ENCODE measurements at places on chromosomes 1 and 21.

DNA sequence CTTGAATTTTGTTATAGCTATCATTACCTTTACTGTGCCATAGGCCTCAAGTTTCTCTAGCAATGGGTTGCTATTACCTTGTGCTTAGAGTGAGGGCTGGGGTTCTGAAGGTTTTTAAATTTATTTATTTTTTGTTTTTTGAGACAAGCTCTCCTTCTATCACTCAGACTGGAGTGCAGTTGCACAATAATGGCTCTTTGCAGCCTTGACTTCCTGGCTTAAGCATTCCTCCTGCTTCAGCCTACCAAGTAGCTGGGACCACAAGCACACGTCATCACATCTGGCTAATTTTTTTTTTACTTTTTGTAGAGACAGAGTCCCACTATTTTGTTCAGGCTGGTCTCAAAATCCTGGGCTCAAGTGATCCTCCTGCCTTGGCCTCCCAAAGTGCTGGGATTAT lies 41.5 kb downstream of the SNX27 start:
- DNase-seq = peak; percentile 24

DNA sequence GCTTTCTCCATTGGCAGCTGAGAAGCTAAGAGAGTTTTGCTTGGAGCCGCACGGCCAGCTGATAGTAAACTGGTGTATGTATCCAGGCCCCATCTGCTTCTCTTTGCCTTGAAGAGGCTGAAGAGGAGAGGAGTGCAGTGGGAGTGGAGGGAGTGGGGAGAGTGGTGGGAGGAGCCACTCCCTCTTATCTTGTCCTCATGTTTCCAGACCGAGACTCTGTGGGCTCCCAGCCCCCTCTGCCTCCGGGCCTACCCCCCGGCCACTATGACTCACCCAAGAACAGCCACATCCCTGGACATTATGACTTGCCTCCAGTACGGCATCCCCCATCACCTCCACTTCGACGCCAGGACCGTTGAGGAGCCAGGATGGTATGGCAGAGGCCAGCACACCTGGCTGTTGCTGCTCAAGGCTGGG lies 6.0 kb upstream of the LRRC71 start:
- DNase-seq = no peak

DNA sequence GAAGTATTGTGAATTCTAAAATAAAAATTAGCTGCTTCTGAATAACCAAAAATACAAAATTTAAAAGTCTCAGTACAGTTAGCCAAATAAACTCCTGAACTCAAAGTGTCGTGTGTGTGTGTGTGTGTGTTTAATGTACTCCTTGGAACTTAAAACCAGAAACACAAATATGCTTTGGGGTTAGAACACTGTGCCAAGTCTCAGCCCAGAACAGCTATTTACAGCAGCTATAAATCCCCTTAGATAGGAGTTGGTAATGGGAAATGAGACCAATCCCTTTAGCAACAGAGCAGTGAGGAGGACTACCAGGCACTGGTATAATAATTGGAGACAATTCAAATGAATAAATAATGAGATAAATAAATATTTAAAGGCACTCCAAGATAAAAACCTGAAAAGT lies 83.1 kb downstream of the PATJ start:
- no peak for DNase-seq

DNA sequence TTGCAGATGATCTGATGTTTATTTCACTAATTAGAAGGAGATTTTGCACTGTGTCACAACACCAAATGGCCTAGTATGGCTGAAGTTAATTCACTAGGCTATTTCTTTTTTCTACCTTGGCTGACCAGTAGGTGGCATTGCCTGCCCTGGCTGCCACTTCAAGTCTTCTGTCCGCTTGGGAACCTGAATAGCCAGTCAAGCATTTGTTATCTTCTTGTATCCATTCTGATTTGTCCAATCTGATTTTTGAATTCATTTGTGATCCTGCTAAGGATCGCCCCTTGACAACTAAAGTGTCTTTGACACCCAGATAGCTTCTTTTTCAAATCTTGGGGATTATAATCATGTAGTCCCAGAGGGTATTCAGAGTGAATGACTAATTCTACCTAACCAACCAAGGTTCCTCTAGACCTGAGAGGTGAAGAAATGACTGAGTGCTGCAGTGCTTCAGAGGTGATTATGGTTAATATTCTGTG lies 99.4 kb downstream of the GIPC2 start:
- peak; percentile 57 for DNase-seq

- DNase-seq = no peak
Measured at GRCh38 chr1:208850442-208850841, 606.3 kb upstream of the PLXNA2 start.

- DNase-seq = no peak
Measured at GRCh38 chr21:38441153-38441552, 57.1 kb downstream of the ERG start.

DNA sequence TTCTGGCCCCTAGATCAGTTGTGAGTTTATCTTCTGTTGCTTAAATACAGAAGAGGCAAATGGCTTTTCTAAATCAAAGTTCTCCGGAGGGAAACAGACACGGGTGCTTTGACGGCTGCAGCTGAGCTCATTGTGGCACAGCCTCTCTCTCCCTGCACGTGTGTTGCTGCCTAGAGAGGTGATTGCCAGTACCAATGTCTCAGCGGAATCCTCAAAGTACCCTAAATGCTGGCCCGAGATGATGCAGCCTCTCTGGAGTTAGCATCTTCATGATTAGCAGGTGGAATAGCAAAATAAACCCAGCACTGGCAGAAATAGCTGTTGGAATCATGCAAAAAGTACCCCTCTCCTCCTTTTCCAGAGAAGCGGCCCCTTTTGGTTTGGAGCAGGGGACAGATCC lies 192.2 kb downstream of the PRDM2 start:
- no peak for DNase-seq

GRCh38 chr1:37865348-37866120 lies 6.1 kb upstream of the MTF1 start:
- DNase-seq = peak; percentile 9

DNA sequence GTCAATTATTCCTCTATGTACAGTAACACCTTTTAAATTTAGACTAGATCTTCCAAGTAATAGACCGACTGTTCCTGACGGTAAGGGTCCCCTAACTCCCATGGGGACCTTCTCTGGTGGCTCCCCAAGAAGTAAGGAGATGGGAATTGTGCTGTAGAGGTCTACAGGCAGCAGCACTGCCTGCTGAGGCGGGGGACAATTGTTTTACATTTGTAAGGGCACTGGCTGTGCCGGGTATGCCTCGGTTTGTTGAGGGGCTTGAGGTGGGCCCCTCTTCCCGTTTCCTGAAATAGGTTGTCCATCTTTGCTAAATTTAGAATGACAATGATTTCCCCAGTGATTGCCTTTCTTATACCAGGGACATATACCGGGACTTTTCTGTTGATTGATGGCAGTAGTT lies 13.1 kb upstream of the L1TD1 start:
- no peak for DNase-seq

DNA sequence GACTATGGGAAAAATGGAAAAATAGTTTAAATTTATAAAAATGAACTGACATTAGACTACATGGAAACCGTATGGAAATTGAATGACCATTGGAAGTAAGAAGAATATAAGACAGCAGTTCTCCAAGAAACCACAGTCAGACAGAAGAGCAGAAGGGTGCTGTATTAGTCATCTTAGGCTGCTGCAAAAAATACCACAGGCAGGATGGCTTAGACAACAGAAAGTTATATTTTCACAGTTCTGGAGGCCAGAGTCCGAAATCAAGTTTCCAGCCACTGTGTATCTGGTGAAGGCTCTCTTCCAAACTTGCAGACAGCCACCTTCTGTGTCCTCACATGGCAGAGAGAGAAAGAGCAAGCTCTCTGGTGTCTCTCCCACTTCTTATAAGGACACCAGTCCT lies 175.2 kb downstream of the DSCAM start:
- DNase-seq = no peak

GRCh38 chr1:229430761-229431283 lies 3.1 kb downstream of the ACTA1 start:
- no peak for DNase-seq

Data from GM04504 (cell line).